Stimulated activated CD4-positive, alpha-beta T cell treated with anti-CD3 and anti-CD28 coated beads, TNF-alpha, amount 100 ng/mL, for 48 hours (primary cell): ENCODE measurements at places on chromosomes 1 and 21.

- DNase-seq = no peak
Observed at GRCh38 chr1:182703539-182703938, 19.2 kb upstream of the RGS8 start.

- DNase-seq = no peak
Observed at GRCh38 chr1:56561227-56562019, 17.9 kb downstream of the PLPP3 start.

GRCh38 chr1:205187420-205187819 is 24.1 kb downstream of the DSTYK start:
- DNase-seq = no peak

- DNase-seq = no peak
Observed at GRCh38 chr1:55536545-55536865, 321.3 kb upstream of the USP24 start.

- no peak for DNase-seq
Observed at GRCh38 chr1:9322661-9323244, 30.1 kb downstream of the SPSB1 start.

DNA sequence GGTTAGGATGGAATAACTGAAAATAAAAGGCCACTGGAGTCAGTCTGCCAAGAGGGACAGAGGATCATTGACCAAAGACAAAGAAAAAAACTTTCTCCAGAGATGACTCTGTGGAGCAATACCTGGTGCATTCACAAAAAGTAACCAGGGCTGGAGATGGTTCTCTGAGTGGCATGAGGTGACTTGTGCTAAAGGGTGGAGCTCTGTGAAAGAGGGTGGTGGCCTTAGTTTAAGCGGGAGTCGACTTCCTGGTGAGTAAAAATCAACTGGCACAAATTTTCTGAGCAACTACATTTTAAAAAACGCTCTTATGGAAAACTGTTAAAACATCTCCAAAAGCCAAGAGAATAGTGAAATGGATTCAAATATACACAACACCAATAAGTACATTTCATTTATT is 10.0 kb downstream of the NHLH2 start:
- DNase-seq = no peak
